ENCODE measurements at places on chromosomes 6 and 20. TPM values are rescaled to one million over a fixed set of nuclear protein-coding genes. Genes with fewer than 3 reads are reported as not detected.

- no peak for DNase-seq
These were observed 11.6 kb downstream of the NOTCH4 start for GRCh38 chr6:32212076-32212760.

- peak; percentile 26 for DNase-seq
These were observed 238.5 kb downstream of the ZFAND3 start for GRCh38 chr6:38057994-38058393.

DNA sequence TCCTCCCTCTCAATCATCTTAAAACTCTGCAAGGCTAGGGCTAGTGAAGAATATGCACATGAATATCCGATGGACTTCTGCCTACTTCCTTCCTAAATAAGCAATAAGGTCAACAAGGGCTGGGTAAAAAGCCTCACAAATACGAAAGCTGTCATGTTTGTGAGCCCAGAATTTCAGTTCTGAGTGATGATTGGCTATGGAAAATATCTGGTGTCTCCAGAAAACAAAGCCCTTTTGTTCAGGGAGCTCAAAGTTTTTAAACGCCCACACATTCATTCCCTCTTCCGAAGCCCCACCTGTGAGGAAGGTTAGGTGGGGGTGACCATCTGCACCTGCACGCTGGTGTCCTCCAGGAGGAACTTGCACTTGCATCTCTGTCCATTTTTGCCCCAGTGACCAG, 126.9 kb upstream of the ARMC2 start:
- no peak for DNase-seq

- DNase-seq: no peak
These were observed 198.6 kb downstream of the TMEM242 start for GRCh38 chr6:157124485-157125254.

HLA-DMA gene
- 2.1 TPM for total RNA-seq

DNA sequence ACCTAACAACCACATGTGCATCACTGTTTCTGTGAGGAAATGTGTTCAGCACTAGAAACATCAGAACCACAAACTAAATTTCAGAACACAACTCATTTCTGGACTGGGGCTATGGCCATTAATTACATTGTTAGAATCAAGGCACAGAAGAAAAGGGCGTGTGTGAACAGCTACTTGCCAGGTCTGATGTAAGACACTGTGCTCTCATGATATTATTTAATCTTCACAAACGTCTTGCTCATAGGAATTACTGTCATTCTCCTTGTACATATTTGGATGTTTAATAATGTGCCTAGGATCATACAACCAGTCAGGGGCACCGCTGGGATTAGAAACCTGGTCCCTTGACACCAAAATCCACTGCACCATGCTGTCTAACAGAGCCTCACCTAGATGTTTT, 14.8 kb downstream of the ADGRF1 start:
- DNase-seq: no peak

- peak; percentile 79 for DNase-seq
These were observed 138.3 kb downstream of the COL9A1 start for GRCh38 chr6:70164556-70164955.

DNA sequence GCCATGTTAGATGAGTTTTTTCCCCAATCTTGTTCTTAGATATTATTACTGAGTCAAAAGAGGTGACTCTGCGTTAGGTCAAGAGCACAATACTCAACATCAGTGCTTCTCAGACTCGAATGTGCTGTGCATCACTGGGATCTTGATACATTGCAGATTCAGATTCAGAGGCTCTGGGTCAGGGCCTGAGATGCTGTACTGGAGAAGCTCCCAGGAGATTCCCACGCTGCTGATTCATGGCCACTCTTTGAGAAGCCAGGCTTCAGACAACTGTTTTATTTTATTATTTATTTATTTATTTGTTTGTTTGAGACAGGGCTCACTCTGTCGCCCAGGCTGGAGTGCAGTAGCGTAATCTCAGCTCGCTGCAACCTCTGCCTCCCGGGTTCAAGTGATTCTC, 41.4 kb upstream of the ARID1B start:
- DNase-seq: peak; percentile 24

DNA sequence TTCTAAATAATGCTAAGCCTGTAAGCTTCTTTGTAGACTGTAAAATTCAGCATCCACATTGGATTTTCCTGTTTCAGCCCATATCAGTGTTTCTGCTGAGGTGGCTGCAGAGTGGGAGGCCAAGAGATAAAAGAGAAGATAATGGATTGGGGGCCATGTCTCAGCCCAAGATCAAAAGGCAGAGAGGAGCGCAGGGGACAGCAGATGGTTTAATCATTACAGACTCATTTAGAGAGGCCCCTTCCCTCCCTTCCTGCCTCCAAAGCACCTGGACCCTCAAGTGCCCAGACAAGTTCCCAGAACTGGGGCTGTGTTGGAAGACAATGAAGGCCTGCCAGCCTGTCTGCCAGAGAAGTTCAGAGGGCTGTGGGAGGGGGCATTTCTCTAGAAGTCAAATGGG, 20.4 kb upstream of the CTNNBL1 start:
- DNase-seq: no peak

- DNase-seq: peak; percentile 27
These were observed 5.5 kb downstream of the ELMO2 start for GRCh38 chr20:46400828-46401477.

GRCh38 chr6:5379647-5380242, 118.4 kb downstream of the FARS2 start:
- DNase-seq: no peak

- no peak for DNase-seq
These were observed 4.1 kb upstream of the NOL4L start for GRCh38 chr20:32589256-32589655.

DNA sequence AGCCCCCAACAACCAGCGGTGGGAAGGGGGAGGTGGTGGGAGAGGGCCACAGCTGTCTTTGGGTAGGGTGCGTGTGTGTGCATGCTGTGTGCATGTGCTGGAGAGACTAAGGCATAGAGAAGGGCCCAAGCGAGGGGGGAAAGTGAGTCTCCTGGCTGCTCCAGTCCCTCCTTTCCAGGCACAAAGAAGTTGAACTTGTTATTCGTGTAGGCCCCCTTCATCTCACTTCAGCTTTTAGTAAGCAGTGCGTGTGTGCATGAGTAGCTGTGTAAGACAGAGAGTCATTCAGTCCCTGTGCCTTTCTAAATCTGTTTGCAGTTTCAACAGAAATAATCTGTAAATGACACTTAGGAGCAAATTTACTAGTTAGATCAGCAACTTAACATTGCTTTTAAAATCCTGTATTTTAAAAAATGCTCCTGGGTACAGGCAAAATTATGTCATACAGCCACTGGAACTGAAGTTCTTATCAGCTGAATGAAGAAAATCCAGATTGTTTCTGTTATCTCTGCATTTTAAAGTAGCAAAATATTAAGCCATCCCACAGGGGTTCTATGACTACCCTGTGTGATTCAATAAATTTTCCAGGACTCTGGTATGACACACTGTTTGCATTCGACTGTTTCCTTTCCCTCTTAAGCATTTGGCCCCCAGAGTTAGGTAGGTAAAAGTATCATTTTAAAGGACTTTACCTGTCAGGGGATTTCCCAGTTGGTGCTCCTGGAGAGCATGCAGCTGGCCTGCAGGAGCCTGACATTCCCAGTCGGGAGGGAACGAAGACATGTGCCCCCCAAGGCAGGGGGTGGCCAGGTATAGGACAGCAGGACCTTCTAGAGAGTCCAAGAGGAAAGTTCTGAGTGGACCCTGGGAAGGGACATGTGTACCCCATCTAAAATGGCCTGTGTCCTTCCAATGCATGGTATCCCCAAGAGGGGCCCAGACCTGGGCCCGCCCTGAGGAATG, 39.0 kb downstream of the MTRES1 start:
- no peak for DNase-seq

PSMB8 gene
- total RNA-seq: 36.0 TPM

GRCh38 chr6:139498715-139499114, 124.3 kb upstream of the CITED2 start:
- DNase-seq: no peak

DNA sequence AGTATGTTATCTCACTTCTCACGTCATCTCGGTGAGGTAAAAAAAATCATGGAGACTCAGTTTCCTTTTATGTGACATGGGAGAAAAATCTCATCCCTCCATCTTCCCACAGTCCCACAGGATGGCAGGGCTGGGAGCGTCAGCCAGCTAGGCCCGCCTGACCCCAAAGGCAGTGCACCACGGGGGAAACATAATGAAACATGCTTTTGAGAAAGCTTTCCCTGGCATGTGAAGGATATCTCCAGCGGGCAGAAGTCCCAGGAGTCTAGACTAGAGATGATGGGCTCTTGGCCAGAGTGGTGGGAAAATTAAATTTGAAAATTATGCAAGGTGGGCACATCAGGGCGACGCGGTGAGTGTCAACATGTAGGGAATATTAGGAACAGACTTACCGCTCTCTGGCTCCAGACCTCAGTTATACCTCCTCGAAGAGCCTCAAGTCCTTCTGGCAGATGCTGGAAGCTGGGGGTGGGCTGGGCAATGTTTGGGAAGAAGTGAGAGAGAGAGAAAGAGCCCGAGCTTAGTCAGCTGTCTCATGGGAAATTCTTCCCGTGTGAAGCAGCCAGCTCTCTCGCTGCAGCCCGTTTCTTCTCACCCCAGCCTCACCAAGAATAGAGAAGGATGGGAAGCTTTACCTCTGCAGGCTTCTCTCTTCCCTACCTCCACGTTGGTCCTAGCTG, 52.3 kb downstream of the MOCS1 start:
- peak; percentile 93 for DNase-seq

GRCh38 chr20:15931897-15932296, 641.4 kb downstream of the KIF16B start:
- no peak for DNase-seq

HIVEP1 gene
- total RNA-seq: 6.7 TPM

CTCFL gene
- not detected for total RNA-seq

- DNase-seq: no peak
These were observed 19.4 kb upstream of the BAK1 start for GRCh38 chr6:33599413-33599938.

DNA sequence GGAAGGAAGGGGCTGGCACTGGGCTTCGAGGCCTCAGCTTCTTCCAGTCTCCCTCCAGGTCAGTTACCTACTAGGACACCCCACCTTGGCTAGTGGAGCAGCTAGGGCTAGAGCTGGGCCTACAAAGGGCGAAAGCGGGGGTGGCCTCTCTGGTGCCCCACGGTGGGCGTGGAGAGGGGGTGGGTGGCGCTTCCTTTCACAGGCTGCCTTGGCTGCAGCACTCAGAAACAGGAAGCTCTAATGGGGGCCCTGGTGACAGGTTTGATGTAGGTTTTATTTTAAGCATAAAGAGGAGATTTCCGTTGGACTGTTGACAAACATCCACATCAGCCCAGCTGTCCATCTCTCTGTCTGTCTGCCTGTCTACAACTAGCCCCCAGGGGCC, 13.4 kb downstream of the FAM110A start:
- DNase-seq: no peak

RIN2 gene
- 31.6 TPM for total RNA-seq

- DNase-seq: no peak
These were observed 63.2 kb upstream of the TMEM181 start for GRCh38 chr6:158496700-158497099.

GRCh38 chr6:148324297-148324985, 18.2 kb upstream of the SASH1 start:
- no peak for DNase-seq

RAD21L1 gene
- 0.57 TPM for total RNA-seq

TBXT gene
- total RNA-seq: not detected

NRSN1 gene
- not detected for total RNA-seq

DNA sequence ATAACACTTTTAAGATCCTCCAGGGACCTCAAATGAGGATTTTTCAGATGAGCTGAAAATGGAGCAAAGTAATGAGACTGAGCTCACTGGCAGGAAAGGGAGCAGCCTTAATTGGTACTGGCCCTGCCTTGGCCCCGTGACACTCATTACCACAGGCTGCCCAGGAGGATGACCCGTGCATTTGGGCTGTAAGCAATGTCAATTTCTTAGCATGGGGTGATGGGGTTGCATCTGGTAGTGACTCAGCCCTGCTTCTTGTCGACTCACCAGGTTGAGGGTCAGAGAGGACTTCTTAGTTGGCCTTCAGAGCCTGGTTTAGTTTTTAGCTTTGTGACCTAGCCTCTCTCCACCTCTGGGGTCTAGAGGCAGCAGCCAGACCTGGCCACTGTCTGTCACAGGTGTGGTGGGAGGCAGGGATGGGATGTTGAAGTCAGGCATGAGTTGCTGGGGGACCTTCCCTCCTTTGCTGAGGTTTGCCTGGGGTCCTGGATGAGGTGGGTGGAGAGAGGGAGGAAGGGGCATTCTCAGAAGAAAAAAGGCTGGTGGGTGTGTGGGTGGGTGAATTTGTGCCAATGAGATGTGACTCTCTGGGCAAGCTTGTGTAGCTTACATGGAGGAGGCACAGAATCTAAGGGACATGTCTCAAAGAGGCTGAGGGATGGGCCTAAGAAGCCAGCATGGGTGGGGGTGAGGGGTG, 25.9 kb upstream of the EPB41L1 start:
- peak; percentile 78 for DNase-seq

Measured in myocyte (in vitro differentiated cells).